ENCODE measurements at places on chromosomes 13 and 19.
A peak's percentile ranks its signal among the peaks of the same experiment; 100 is the strongest.

GRCh38 chr19:7869910-7870511 lies 4.2 kb downstream of the PRR36 start:
- H3K27ac ChIP-seq = no peak overlapping the region
- peaks cover 27% of the 10 kb centered on the region for H3K4me1 ChIP-seq
- H3K27me3 ChIP-seq = peaks cover 9% of the 10 kb centered on the region
- H3K4me3 ChIP-seq = no peak overlapping the region
- no peaks in the 10 kb centered on the region for H3K36me3 ChIP-seq

- no peaks in the 10 kb centered on the region for H3K27me3 ChIP-seq
- no peaks in the 10 kb centered on the region for H3K4me1 ChIP-seq
- DNase-seq = no peak
- H3K27ac ChIP-seq = no peak overlapping the region
- no peaks in the 10 kb centered on the region for H3K36me3 ChIP-seq
These were observed 94.5 kb downstream of the GNG7 start for GRCh38 chr19:2607712-2608601.

- H3K36me3 ChIP-seq = no peaks in the 10 kb centered on the region
- no peak for DNase-seq
- H3K27me3 ChIP-seq = no peaks in the 10 kb centered on the region
- peak overlapping the region; percentile 73 for H3K27ac ChIP-seq
- H3K4me3 ChIP-seq = no peak overlapping the region
- no peaks in the 10 kb centered on the region for H3K4me1 ChIP-seq
These were observed 1.4 kb upstream of the GPR183 start for GRCh38 chr13:99308471-99309087.

DNA sequence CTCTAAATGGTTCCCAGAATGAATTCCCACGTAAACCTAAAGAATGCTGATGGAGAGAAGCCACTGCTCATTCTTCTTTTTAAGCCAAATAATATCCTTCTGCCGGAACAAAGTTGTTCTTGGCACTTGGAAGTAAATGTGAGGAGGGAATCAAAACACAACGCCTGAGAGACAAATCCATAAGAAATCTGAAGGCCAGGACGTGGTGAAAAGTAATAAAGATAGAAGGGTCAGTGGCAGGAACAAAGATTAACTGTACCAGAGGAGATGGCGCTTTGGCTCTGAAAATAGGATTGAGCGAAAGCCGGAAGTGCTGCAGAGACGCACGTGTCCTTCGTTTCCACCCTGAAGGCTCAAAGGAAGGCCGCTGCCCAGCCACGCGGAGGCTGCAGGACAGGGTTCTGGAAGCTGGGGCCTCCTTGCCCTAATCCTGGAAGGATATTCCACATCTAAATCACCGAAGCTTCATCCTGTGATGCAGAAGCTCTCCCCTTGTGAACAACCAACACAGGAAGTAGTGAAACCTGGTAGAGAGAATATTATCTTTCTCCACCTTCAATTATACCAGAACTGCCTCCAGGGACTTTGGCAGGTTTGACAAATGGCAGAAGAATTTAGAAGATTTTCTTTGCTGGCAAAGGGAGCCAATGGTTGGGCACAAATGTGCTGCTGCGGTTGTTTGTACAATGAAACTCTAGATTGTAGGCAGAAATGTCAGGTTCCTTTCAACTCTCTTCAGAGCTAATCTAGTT lies 214.6 kb upstream of the SERP2 start:
- H3K27me3 ChIP-seq = no peaks in the 10 kb centered on the region
- no peak overlapping the region for H3K4me3 ChIP-seq
- H3K36me3 ChIP-seq = no peaks in the 10 kb centered on the region

DNA sequence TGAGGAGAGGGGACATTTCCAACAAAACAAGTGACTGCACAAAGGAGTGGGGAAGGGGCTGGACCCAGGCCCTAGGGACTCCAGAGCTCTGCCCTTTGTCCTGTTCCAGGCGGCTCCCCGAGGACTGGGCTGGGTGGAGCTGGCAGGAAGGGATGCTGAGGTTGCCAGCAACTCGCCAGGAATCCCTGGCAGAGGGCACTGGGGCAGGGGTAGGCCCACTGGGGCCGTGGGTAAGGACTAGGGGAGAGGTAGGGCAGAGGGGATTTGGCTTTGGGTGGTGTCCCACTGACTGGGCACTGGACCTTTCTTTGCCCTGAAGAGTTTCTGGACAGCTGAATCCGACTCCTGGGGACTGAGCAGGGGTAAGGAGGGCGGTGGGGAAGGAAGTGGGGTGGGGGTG lies 7.9 kb downstream of the LIPE start:
- H3K4me3 ChIP-seq = no peak overlapping the region
- peak overlapping the region; percentile 1 for H3K27ac ChIP-seq
- no peaks in the 10 kb centered on the region for H3K27me3 ChIP-seq
- no peaks in the 10 kb centered on the region for H3K36me3 ChIP-seq

DNA sequence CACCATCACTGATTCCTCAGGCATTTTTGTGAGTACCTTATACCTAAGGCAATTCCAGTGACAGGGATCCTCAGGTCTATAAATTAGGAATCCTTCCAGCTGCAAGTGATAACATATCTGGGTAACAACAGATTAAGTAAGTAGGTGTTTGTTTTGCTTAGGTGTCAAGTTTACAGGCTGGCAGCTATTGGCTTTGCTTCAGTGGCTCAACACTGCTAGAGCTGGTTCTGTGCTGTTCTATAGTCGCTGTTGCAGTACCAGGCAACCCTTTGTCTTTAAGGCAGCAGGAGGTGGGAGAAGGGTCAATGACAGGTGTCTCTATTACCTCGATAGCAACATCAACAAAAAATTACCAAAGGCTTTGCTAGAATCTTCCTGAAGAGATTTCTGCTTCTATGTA lies 27.0 kb downstream of the SLC10A2 start:
- no peak for DNase-seq
- H3K4me1 ChIP-seq = no peaks in the 10 kb centered on the region
- H3K27ac ChIP-seq = no peak overlapping the region
- H3K27me3 ChIP-seq = no peaks in the 10 kb centered on the region
- H3K36me3 ChIP-seq = no peaks in the 10 kb centered on the region

DNA sequence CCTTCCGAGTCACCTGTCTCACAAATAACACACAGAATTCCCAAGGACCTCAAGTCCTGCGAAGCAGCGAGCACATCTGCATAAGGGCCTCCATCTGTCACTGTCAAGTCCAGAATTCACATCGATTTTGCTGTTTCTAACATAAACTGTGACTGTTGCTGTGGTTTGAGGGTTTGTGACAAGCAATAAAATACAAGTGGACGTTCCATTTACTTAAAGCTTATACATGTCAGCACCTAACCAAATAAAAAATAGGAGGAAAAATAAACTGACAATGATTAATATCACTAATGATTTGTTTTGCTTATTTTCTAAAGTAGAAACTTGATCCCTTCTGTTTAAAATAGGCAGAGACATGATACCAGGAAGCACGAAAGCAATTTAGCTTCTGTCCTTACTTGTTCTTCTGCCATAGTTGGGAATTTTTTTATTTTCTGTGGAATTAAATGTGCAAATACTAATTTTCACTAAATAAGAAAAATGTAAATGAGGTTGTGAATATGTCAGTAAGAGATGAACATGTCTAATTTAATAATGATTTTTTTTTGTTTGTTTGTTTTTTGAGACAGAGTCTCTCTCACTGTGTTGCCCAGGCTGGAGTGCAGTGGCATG lies 279.1 kb downstream of the FGF9 start:
- no peak overlapping the region for H3K4me3 ChIP-seq
- no peak overlapping the region for H3K27ac ChIP-seq
- H3K4me1 ChIP-seq = no peaks in the 10 kb centered on the region
- no peaks in the 10 kb centered on the region for H3K36me3 ChIP-seq

DNA sequence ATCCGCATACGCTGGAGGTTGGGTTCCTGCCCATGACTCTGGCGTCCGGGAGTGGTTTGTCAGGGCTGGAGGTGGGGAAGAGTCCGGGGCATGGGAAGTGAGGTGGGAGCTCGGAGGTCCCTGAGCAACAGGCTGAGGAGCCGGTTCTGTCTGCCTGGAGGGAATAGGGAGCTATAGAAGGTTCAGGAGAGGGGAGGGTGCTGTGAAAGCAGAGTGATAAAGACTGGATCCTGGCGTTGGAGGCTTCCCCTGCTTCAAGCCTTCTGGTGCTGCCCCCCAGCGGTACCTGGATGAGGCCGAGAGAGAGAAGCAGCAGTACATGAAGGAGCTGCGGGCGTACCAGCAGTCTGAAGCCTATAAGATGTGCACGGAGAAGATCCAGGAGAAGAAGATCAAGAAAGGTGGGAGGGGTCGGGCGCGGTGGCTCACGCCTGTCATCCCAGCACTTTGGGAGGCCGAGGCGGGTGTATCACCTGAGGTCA lies 2.6 kb downstream of the HMG20B start:
- H3K4me1 ChIP-seq = peaks cover 12% of the 10 kb centered on the region
- H3K27ac ChIP-seq = no peak overlapping the region
- H3K4me3 ChIP-seq = no peak overlapping the region
- no peak for DNase-seq

- H3K27ac ChIP-seq = no peak overlapping the region
- H3K27me3 ChIP-seq = peaks cover 7% of the 10 kb centered on the region
- H3K4me1 ChIP-seq = peaks cover 12% of the 10 kb centered on the region
- no peak for DNase-seq
- H3K4me3 ChIP-seq = no peak overlapping the region
These were observed 3.7 kb upstream of the C2CD4C start for GRCh38 chr19:412356-413355.

GRCh38 chr19:12766051-12766521 lies 9.3 kb downstream of the HOOK2 start:
- peak overlapping the region; percentile 42 for H3K4me3 ChIP-seq
- H3K36me3 ChIP-seq = no peaks in the 10 kb centered on the region
- peak overlapping the region; percentile 59 for H3K27ac ChIP-seq
- H3K27me3 ChIP-seq = no peaks in the 10 kb centered on the region
- peak; percentile 84 for DNase-seq

DNA sequence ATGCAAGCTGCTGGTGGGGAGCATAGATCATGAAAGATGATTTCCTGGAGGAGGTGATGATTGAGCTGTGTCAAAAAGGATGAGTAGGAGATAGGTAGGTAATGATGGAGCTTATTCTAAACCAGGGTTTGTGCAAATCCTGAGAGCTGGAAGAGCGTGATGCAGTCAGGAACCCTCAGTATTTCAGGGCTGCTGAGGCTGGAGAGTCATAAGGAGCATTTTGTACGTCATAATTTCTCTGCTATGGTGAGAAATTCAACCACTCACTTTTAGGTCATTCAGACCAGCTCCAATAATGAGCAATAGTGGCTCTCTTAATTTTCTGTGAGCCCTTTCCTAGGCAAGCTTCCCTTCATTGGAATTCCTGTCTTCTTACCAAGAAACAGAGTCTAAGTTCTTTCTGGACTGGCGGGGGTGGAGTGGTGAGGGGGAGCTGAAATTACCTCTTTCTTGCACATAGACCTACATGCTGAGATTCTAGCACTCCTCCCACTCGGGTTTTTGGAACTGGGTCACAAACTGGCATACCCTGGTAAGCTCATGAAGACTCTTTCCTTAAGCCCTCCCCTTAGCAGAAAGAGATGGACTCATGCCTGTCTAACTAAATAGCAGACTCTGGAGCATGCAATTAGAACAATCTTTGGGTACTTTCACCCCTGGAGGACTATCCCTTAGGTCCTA lies 62.2 kb upstream of the MYCBP2 start:
- no peak for DNase-seq
- H3K27ac ChIP-seq = no peak overlapping the region
- H3K36me3 ChIP-seq = no peaks in the 10 kb centered on the region

GRCh38 chr13:71661921-71662320 lies 205.1 kb downstream of the DACH1 start:
- no peak overlapping the region for H3K4me3 ChIP-seq
- no peak for DNase-seq
- no peaks in the 10 kb centered on the region for H3K4me1 ChIP-seq
- H3K36me3 ChIP-seq = no peaks in the 10 kb centered on the region
- no peak overlapping the region for H3K27ac ChIP-seq

DNA sequence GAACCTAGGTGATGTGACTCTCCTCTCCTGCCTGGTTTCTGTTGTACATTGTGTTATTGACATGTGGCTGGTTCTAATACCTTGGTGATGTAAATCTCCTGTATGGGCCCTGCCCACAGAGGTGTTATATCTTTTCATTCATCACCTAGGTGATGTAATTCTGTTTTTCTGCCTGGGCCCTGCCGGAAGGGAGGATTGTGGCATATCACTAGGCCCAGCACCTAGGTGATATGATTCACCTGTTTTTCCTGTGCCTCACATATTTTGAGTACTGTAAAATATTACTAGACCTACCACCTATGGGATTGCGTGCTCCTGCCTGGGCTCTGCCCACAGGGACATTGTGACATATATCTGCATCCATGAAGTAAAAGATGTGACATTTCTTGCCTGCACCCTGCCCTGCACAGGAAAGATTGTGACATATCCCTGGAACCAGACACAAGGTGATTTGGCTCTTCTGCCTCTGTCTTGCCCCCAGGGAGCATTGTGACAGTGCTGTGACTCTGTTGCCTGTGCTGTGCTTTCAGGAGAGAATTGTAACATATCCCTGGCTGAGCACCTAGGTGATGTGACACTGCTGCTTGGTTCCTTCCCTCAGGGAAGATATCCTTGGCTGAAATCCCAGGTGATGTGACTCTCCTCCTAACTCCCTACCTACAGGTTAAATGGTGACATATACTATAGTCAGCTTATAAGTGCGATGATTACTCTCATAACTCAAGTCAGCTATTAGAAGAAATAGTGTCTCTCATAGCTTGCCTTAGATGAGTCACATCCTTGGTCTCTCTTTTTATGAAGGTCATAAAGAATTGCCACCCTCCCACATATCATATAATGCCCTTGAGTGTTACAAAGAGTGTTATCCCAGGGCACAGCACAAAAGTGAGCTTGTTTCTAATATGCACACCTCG lies 13.3 kb upstream of the ZNF681 start:
- no peak for DNase-seq
- H3K4me3 ChIP-seq = no peak overlapping the region
- no peaks in the 10 kb centered on the region for H3K36me3 ChIP-seq
- H3K27ac ChIP-seq = no peak overlapping the region

GRCh38 chr13:73189362-73189761 lies 130.6 kb downstream of the KLF5 start:
- no peak overlapping the region for H3K4me3 ChIP-seq
- H3K27ac ChIP-seq = no peak overlapping the region
- DNase-seq = no peak
- H3K27me3 ChIP-seq = no peaks in the 10 kb centered on the region
- no peaks in the 10 kb centered on the region for H3K36me3 ChIP-seq

DNA sequence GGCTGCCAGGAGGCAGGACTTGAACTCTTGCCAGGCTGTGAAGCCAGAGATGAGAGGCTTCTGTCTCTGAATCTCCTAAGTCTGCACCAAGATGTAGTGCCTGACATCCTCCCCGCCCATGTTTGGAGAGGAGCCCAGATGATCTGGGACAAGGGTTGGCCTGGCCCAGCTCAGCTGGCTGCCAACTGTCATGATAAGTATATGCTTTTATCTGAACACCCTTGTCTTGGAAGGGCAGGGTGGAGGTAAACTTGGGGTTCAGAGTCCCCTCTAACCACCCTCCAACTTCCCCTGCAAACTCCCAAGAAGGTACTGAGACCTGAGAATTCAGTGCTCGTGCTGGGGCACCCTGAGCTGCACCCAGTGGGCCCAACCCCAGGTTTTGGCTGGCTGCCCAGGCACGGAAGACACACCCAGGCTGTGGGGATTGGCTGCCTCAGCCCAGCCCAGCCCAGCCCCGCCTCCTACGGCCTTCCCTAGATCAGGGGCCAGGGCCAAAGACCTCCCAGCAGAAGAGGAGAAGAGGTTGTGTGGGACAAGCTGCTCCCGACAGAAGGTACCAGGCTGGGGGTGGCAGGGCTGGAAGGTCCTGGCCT lies at the start of gene CYP4F12:
Gene CYP4F12, plus strand, starts transcription at position 508 of the 596 bp plus-strand sequence. CDS start 443 bp downstream, outside the sequence.
- H3K36me3 ChIP-seq = no peaks in the 10 kb centered on the region
- H3K4me3 ChIP-seq = no peak within 1 kb of the TSS
- DNase-seq = peak; percentile 92
- H3K27ac ChIP-seq = peak within 1 kb of the TSS; percentile 80
- H3K27me3 ChIP-seq = no peaks in the 10 kb centered on the region
- H3K4me1 ChIP-seq = peaks cover 5% of the 10 kb centered on the region
